ENCODE measurements at places on chromosomes 7 and 10.

GRCh38 chr10:24723386-24723787 lies 300 bp downstream of the ARHGAP21 start:
- no peak for DNase-seq

- no peak for DNase-seq
Measured at GRCh38 chr10:127921075-127921752, 14.3 kb downstream of the PTPRE start.

GRCh38 chr7:42931447-42931833 lies 534 bp downstream of the PSMA2 start:
- DNase-seq = no peak

- DNase-seq = no peak
Measured at GRCh38 chr7:101913851-101914250, 96.4 kb downstream of the CUX1 start.

GRCh38 chr7:156222151-156222550 lies 409.9 kb upstream of the SHH start:
- no peak for DNase-seq

- DNase-seq = no peak
Measured at GRCh38 chr10:51608211-51608610, 91.2 kb downstream of the CSTF2T start.

DNA sequence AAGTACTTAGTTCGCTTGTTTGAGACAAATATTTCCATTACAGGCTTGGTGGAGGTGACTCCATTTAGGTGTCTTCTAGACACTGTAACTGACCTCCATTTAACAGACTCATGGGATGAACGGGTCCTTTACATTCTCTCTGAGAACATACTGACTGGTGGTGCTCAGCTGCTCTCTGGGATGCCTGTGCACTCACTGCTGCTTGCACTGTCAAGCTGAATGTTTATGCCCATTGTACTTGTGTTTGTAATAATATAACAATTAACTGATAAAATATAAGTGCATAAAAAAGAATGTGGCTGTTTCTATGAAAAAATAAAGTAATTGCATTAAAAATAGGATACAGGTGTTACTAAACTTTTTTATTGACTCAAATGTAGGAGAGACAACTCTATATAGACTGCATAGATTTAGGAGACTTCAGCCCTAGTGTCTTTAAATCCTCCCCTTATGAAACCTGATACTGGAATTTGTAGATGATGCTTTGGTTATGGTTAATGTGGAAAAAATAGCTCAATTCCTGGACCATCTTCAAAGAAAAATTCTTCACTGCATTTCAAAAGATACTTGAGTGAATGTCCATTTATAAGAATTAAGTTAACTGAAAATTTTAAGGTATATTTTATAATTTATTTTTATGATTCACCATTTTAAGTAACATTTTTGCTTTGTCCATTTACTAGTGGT lies 85.4 kb downstream of the CDK14 start:
- no peak for DNase-seq

GRCh38 chr10:34107626-34108516 lies 707.2 kb downstream of the PARD3 start:
- no peak for DNase-seq

DNA sequence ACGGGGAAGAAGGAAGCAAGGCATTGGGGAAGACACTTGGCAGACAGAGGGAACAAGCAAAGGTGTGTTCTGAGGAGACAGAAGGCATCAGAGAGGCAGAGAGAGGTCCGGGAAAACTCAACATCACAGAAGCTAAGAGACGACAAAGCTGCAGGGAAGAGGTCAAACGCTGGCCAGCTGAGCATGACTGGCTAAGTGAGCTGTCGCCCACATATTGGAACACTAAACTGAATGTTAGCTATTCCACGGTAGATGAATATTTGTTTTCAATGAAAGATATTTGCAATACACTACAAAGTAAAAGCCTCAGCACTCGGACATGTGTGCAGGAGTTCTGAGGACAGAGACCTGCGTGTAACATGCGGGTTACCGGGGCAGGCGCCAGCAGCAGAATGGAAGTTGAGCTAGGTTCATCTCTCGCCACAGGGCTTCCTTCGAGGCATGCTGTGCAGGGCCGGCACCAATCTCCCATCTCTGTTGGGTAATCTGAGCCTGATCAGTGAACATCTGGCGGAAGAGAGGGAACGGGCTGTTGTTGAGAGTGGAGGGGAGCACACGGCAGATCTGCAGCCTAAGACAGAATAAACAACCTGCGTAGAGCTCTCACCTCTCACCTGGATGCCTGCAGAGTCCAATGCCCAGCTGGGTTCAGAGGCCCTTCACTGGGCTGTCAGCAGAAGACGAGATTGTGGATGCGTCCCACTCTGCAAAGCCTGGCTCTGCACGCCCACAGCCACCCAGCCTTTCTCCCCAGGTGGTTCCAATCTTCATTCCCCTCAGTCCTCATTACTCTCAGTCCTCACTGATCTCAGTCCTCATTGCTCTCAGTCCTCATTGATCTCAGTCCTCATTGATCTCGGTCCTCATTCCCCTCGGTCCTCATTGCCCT lies 35.9 kb downstream of the INSIG1 start:
- no peak for DNase-seq

DNA sequence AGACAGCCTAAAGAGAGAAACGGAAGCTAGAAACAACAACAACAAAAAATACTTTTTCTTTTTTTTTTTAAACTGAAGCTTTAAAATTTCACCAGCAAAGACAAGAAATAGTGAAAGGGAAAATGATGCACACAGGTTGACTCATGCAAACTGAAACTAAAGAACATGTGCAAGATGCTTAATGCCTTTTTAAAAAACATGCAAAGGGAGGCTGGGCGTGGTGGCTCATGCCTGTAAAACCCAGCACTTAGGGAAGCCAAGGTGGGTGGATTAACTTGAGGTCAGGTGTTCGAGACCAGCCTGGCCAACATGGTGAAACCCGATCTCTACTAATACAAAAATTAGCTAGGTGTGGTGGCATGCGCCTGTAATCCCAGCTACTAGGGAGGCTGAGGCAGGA lies 15.1 kb upstream of the CUBN start:
- peak; percentile 42 for DNase-seq

- DNase-seq = no peak
Measured at GRCh38 chr10:32501906-32502305, 56.0 kb downstream of the CCDC7 start.

- DNase-seq = no peak
Measured at GRCh38 chr10:63697956-63698786, 177.0 kb downstream of the REEP3 start.

GRCh38 chr10:21309427-21309826 lies 216.1 kb downstream of the SKIDA1 start:
- DNase-seq = no peak

- DNase-seq = no peak
Measured at GRCh38 chr10:92142949-92143348, 147.9 kb downstream of the CPEB3 start.

GRCh38 chr10:17348501-17349349 lies 105.7 kb downstream of the ST8SIA6 start:
- DNase-seq = no peak

- no peak for DNase-seq
Measured at GRCh38 chr7:51455948-51456347, 139.3 kb upstream of the COBL start.

GRCh38 chr7:140300243-140301136 lies 97.8 kb downstream of the SLC37A3 start:
- no peak for DNase-seq
